Mammary epithelial cell (primary cell): ENCODE measurements at places on chromosomes 6 and 20. TPM values are rescaled to one million over a fixed set of nuclear protein-coding genes. Genes with fewer than 3 reads are reported as not detected.

The EYA2 gene
- 0.03 TPM for polyA plus RNA-seq

The SAMHD1 gene
- 3.9 TPM for polyA plus RNA-seq

The MAFB gene
- polyA plus RNA-seq: 0.16 TPM

DNA sequence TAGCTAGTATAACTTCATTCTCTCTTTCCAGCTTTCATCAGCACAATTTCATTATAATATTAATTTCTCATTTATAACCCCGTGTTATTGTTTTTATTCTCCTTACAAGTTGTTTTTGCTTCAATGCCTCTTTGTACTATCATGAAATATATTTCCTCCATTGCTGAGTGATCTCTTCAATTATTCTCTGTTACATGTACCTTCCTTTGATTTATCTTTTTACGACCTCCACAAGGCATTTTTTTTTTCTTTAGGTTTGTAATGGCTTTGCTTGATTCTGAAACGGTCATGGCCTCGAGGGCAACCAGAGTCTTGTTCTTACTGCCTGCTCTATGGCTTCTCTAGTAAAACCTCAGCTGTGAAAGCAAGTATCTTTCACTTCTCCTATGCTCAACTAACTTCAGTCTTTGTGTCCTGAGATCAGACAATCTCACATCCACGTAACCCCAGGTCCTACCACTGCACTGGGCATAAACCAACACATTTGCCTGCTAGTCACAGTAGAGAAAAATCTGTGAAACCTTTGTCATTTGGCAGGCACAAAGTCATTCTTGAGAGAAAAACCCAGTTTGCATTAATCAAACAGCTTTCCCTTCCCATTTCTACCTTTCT is 119.9 kb downstream of the UST start:
- DNase-seq: no peak

The SLC35F1 gene
- not detected for polyA plus RNA-seq

The C20orf141 gene
- polyA plus RNA-seq: not detected

The COX7A2 gene
- polyA plus RNA-seq: 146 TPM
